ENCODE measurements at places on chromosomes 7 and 10.

DNA sequence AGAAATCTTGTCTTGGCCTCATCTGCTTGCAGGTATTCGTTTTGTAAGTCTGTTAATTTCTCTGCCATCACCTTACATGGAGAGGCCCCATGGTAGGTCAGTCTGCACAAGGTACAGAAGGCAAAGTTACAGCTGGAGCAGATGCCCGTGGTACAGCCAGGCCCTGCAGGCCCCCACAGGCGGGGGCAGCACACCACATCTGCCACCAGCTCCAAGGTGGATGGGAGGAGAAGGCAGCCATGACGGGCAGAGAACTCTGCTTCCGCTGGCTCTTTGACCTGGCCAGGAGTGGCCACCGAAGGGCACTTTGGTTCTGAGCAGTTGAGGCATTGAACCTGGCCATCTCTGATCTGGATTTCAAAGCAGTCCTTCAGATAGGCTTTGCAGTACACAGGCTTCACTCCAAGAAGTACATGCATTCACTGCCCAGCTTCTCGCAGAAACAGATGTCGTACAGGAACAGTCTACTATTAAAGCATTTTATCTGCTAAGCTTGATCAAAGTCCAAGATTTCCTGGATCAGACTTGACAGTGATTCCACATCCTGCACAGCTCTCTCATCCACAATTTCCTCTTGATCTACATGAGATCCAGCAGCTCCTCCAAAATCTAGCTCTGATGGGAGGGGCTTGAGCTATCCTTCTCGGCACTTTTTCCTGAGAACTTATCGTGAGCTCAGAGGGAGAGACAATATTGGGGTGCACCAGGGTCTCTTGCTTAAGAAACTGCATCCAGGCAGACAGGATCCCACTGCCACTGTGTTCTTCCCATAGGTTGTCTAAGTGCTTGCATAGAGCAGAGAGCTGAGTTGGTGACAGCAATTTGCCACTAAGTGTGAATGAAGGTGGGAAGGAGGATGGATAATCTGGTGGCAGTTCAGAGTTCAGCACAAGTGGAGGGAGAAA is 120.7 kb downstream of the TRRAP start:
- DNase-seq, result no peak

DNA sequence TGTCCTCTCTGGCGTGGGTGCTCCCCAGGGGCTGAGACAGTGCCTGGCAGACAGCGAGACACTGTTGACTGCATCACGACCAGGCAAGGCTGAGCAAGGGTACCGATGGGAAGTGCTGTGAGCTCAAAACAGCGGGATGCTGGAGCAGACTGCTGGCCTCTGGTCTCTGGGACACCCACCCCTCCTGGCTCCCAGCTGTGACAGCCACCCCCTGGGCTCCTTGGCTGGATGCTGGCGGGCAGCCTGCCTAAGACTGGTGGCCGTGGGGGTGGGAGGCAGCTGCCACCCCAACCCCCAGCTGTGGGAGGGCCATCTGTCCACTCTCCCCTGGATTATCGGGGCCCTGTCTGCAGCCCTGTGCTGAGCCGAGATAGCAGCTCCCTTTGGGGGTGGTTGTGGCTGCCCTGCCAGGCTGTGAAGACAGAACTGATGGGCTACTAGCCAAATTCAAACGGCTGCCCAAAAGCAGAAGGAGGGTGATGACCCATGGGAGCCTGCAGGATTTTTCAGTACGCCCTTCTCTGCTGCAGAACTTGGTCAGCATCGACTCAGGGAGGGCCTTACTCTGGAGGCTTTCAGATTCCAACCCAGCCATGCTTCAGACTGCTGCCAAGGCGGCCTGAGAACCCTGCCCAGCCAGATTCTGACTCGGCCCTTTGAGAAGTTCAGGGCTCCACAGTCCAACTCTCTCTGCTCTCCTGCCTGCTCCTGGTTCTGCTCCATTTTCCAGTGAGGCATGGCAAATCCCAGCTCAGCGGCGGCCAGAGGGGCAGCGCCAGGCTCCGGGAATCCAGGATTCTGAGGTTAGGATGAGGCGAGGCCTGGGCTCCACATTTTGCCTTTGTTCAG is 125.3 kb downstream of the NEURL1 start:
- DNase-seq, result no peak

DNA sequence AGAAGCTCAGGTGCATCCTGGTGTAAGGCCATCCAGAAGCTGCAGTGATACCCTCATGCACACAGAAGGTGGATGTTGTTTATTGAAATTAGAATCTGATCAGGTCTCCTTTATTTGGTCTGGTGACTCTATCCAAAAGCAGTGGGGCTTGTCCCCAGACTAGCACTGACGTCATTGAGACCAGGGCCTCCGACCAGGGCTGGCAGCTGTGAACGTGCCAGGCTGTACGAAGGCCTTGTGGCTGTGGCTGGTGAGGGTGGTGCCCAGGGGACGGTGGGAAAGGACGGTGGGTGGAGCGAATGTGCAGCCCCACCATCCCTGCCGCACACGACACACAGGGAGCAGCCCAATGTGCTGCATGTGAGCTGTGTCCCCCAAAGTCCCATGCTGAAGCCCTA is 160.0 kb downstream of the ADARB2 start:
- DNase-seq, result no peak

DNA sequence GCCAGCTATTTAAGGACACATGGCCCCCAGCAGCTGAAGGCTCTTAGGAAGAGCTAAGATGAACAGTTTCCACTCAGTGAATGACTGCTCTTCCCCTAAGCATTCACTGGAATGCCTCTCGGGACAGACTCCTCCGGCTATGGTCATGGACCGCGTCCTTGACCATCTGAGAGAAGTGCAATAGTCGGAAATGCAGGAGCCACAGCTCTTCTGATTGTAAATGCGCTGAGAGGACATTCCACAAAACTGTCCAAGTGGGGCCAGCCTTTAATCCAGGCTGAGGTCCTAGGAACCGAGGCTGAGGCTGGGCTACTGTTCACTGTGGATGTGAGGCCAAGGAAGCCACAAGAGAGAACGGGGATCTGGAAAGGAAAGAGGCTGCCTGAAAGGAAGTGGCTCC is 162.0 kb upstream of the TMEM72 start:
- DNase-seq, result no peak

DNA sequence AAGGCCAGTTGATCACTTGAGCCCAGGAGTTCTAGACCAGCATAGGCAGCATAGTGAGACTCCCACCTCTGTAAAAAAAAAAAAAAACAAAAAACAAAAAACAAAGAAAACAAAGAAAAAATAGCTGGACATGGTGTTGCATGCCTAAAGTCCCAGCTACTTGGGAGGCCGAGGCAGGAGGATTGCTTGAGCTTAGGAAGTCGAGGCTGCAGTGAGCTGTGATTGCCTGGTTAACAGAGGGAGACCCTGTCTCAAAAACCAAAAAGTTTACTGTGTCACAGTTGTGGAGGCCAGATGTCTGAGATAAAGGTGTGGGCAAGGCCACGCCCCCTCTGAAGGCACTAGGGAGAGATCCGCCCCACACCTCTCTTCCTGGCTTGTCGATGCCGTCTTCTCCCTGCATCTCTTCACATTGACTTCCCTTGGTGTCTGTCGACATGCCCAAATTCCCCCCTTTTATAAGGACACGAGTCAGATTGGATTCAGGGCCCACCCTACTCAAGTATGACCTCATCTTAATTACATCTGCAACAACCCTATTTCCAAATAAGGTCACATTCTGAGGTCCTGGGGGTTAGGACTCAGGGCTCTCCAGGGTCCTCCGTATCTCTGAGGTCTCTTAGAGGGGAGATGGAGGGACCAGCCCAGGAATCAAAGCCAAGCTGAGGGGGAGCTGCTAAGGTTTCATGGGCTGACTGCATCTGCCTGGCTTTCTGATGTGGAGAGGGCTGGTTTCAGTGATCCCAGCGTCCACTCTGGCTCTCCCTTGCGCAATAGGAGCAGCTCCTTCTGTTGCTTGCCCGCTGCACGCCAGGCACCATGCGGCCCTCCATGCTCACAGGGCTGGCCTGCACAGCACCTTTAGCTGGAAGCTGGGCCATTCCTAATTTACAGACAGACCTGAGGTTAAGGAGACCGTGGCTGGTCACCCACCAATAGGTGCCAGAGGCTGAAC is 23.1 kb downstream of the AGAP3 start:
- DNase-seq, result no peak

- DNase-seq, result no peak
Observed at GRCh38 chr7:27119412-27119911, 11.1 kb downstream of the HOXA4 start.

GRCh38 chr7:19305698-19306097 is 160.5 kb upstream of the FERD3L start:
- DNase-seq, result no peak

GRCh38 chr7:130489140-130489983 is 2.5 kb upstream of the MEST start:
- peak; percentile 97 for DNase-seq

- DNase-seq, result peak; percentile 53
Observed at GRCh38 chr10:103861505-103861904, 6.1 kb upstream of the SH3PXD2A start.

DNA sequence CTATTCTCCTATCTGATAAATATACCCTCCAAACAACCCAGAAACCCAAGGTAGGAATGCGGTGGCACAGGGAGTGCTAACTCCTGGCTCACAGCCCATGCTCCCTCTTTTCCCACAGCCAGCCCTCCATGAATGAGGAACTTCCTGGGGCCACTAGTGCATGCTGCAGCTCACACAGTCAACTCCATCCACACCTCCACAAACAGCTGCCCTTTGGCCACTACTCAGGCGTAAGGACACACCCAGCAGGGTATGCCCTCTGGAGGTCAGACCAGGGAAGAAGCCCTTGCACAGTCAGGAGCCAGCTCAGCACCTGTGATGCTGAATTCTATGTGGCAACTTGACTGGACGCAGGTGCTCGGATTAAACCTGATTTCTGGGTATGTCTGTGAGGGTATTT is 85.2 kb upstream of the PIK3CG start:
- no peak for DNase-seq

- peak; percentile 22 for DNase-seq
Observed at GRCh38 chr10:59435707-59436106, 73.4 kb upstream of the FAM13C start.

DNA sequence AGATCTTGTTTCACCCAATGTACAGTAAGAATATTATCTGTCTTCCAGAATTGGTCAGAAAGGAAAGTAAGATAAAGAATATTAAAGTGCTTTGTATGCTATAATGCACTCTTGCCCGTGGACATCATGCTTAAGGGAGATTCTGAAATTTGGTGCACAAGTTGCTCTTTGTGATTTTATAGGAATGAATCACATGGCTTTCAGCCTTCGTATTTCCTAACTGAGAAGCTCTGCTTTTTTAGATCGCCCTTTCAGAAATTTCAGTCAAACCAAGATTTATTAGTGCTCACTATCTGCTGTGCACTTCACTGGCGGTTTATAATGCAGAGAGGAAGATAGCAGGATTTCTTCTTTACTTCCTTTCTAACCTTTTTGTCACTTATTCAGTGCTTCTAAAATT is 1248.5 kb upstream of the LRRN3 start:
- no peak for DNase-seq

DNA sequence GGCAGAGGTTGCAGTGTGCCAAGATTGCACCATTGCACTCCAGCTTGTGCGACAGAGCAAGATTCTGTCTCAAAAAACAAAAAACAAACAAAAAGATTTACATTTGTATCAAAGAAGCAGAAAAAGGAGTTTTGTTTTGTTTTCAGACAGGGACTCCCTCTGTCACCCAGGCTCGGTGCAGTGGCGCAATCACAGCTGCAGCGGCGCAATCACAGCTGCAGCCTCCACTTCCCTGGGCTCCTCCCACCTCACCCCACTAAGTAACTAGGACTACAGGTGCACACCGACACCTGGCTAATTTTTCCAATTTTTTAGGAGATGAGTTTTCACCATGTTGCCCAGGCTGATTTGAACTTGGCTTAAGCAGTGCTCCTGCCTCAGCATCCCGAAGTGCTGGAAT is 1.8 kb downstream of the ARMC10 start:
- DNase-seq, result no peak

DNA sequence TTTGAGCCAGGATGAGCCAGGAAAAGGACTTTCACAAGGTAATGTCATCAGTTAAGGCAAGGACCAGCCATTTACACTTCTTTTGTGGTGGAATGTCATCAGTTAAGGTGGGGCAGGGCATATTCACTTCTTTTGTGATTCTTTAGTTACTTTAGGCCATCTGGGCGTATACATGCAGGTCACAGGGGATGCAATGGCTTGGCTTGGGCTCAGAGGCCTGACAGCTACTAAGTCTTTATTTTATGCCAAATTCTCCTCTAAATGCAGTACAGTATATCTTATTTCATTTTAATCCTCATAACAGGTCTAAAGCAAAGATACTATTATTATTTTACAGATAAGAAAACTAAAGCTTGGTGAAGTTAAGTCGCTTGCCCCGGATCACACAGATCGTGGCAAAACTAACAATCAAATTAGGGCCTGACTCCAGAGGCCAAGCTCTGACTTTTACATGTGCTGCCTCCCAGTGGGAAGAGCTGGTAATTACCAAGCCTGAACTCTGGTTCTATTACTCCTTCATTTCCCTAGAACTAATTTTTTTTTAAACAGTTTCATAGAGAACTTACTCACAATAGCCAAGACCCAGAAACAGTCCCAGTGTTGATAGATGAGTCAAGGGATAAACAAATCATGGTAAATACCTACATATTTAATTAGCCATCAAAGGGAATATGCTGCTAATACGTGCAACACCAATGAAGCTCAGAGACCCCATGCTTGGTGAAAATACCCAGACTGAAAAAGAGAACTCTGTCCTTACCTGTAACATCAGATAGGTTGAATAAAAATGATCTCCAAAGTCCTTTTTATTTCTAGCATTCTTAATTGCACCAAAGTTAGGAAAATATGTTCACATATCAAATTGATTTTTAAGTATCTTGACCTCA is 35.4 kb downstream of the C7orf25 start:
- DNase-seq, result peak; percentile 67

- DNase-seq, result peak; percentile 84
Observed at GRCh38 chr10:73095481-73096021, 1.1 kb downstream of the P4HA1 start.

- no peak for DNase-seq
Observed at GRCh38 chr10:79445977-79446757, 743 bp upstream of the ZCCHC24 start.

- no peak for DNase-seq
Observed at GRCh38 chr7:2193575-2194305, 39.0 kb downstream of the MAD1L1 start.

- peak; percentile 94 for DNase-seq
Observed at GRCh38 chr7:2109936-2110609, 122.7 kb downstream of the MAD1L1 start.

DNA sequence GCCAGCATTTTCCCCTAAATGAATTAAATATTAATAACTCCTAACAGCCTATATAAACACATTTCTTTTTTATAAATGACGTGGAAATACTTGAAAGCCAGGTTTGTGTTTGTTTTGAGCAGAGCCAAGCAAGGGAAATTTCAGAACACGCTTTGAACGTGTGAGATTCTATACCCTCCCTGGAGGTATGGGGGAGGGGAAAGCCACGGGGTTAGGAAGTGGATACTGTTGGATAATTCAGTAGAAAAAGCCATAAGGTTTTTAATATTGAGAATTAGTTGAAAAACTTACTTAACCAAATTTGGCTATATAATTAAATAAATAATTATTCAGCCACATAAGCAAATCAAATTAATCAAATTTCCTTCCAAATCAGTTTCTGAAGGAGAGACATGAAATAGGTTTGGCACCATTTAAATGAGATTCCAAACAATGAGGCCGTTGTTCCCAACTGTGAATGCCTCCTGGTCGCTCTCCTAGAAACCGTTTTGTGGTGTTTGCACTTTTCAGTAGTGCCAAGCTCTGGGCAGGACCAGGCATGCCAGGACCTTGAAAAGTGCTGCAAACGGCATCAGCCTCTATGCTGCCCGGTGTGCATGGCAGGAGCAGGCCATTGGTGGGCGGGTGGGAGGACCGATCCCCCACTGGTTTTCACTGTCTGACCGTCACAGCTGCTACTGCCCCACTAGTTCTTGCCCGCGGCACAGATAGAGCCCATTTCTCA is 88.1 kb downstream of the SEPTIN14 start:
- no peak for DNase-seq

Measured in brain microvascular endothelial cell (primary cell).